ENCODE measurements at places on chromosomes 3 and 15. TPM values are rescaled to one million over a fixed set of nuclear protein-coding genes. Genes with fewer than 3 reads are reported as not detected.

- no peak for DNase-seq
Observed at GRCh38 chr3:48652923-48653715, 9.6 kb downstream of the CELSR3 start.

- peak; percentile 17 for DNase-seq
Observed at GRCh38 chr15:36177590-36178302, 401.7 kb upstream of the CDIN1 start.

DNA sequence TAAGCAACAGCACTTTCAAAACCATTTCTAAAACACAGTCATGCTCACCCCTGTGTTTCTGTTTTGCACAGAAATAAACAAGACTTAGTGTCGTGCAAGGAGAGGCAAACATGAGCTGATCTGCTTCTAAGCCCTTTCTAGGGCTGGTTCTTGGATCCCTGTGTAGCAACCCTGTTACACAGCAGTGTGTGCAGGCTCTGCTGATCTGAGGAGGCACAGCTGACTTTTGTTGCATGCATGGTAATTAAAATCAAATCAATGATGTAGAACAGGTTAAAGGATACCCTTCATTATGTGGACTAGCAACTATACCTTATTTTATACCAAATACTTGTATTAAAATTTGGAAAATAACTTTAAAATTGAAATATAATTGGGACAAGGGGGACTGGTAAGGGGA, 234.8 kb downstream of the PDZRN3 start:
- no peak for DNase-seq

- peak; percentile 7 for DNase-seq
Observed at GRCh38 chr3:139764936-139765335, 87.2 kb upstream of the NMNAT3 start.

- no peak for DNase-seq
Observed at GRCh38 chr3:171328419-171329082, 131.7 kb downstream of the TNIK start.

GRCh38 chr15:53522991-53523390, 236.5 kb downstream of the WDR72 start:
- DNase-seq, result no peak

- DNase-seq, result no peak
Observed at GRCh38 chr15:100284701-100285100, 57.1 kb downstream of the ADAMTS17 start.

Gene SLC35G2
- total RNA-seq, result 18.5 TPM

Gene AGTR1
- not detected for total RNA-seq

Gene SCN11A
- total RNA-seq, result not detected

All from HFFc6 (cell line).